Right renal cortex interstitium (tissue), 3 donors: ENCODE measurements at places on chromosomes 16 and 17. TPM values are rescaled to one million over a fixed set of nuclear protein-coding genes. Genes with fewer than 3 reads are reported as not detected.

The SLC4A1 gene
- 13.4 TPM for polyA plus RNA-seq

The SPATA32 gene
- 0.08 TPM for polyA plus RNA-seq

The KATNB1 gene
- 20.1 TPM for polyA plus RNA-seq

The TMEM235 gene
- polyA plus RNA-seq = not detected

The TBC1D3 gene
- polyA plus RNA-seq = 3.5 TPM

The IRX5 gene
- 6.8 TPM for polyA plus RNA-seq

The DHRS7C gene
- polyA plus RNA-seq = not detected

The FAHD1 gene
- 50.7 TPM for polyA plus RNA-seq

The PRSS22 gene
- 6.8 TPM for polyA plus RNA-seq

The CCDC144A gene
- polyA plus RNA-seq = 0.78 TPM

GRCh38 chr16:83066881-83067280, 440.1 kb downstream of the CDH13 start:
- DNase-seq = no peak

DNA sequence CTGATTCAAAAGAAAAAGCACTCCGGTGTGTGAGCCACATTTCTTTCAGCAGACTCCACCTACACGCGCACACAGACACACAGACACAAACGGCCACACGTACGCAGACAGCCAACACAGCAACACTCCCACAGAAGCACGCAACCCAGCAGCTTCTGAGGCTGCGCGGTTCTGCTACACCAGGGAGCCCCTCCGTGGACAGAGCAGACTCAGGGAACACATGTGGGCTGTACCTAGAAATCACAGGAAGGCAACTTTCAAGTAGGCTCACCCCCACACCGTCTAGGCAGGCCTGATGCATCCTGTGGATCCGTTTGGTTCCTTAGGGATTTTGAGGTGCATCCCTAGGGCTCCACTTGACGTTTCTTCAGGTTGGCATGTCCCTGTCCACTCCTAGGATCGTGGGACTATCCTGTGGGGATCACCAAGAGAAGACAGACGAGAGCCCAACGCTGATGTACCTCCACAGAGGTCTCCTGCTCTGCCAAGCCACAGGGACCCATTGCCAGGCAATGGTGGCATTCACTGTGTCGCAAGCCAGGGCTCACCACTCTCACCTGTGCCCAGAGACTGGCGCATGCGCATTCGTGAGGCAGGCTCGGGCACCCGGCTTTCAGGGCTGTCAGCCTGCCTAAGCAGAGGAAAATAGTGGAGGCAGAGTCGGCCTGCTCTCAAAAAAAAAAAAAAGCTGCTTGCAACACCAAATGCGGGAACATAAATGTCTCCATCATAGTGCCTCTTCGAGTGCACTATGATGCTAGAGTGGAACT, 2333.3 kb downstream of the TP53TG3F start:
- DNase-seq = no peak

DNA sequence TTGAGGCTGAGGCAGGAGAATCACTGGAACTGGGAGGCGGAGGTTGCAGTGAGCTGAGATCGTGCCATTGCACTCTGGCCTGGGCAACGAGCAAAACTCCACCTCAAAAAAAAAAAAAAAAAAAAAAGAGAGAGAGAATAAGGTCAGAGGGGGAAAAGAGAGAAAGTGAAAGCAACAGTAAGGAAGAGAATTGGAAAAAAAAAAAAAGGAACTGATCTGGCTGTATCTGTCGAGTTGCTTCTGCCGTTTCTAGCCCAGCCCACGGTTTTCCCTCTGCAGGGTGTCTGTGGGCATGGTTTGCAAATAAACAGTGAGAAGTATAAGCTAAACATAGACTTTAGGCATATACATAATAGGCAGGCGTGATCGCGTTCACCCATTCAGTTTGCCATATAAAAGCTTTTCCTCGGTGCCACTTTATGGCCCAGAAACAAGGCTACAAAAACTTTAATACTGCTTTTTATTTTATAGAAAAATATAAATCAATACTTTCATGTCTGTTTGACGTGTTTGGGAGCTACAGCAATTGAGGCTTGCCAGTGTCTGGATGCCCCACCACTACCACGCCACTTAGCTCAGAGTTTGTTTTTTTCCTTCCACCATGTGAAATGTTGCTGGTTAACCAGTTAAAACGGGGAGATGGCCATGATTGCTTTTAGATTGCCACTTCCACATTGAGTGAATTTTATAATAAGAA, 436.7 kb downstream of the MAF start:
- no peak for DNase-seq

DNA sequence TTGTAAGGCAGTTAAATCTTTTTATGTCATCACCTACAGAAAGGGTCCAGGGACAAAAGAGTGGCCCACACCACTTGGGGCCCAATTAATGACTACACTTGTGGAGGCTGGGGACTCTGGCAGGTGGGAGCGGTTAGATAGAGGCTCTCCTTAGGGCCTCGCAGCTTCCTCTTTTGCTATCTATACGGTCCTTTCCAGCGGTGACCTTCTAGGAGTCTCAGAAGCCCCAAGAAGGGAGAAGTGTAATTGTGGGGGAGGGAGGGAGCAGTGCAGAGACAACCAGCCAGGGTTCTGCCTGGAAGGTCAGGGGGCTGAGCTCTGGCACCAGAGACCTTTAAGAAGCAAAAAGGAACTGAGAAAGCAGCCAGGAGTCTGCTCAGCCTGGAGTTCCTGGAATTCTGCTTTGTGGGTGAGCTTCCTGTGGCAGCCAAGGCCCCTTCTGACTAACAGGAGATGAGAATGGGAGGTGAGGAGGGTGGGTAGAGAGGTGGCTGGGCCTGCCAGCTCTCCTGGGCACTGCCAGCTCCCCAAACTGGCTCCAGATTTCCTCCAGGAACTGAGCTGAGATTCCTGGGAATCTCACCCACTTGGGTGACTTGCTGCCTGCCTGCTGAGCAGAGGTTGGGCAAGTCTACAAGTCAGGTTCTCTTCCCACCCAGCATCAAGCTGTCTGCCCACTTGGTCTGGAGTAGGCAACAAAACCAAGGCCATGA, 16.3 kb upstream of the MAP3K14 start:
- no peak for DNase-seq

DNA sequence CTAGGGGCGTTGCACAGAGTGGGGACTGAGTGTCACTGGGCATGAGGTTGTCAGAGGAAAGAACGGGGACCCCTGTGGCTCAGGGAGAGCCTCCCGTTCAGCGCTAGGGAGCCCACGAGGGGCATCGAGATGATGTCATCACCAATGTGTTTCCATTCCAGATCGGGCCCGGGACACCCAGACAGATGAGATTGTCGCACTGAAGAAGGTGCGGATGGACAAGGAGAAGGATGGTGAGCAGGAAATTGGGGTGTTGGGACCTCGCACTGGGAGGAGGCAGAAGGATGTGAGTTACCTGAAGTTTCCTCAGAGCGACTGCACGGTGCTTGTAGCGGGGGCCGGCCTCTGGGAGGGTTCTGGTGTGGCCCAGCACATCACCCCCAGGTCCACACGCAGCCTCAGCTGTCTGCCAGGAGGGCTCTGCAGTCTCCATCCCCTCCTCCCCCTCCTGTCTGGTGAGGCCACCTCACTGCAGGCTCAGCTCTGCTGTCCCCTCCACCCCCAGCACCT, 4.0 kb downstream of the CDK10 start:
- DNase-seq = no peak

DNA sequence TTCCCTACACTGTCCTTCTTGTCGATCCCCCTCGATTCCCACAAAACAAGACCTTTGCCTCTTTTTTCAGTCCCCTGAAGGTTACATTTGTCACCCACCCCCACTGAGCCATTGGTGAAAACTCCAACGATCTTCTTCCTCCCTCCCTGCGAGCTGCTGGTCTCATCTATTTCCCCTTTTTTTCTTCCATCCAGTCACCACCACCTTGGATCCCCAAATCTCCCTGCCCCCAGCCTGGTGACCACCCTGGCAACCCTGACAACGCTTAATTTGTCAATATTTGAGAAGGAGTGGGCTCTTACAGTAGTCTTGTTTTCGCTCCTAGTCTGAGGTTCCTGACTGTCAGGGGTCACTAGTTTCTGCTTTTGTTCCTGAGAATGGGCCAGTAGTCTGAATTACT, 62.9 kb downstream of the SMPD3 start:
- DNase-seq = no peak

- no peak for DNase-seq
Measured at GRCh38 chr17:80800481-80801391, 190.9 kb upstream of the CHMP6 start.

- no peak for DNase-seq
Measured at GRCh38 chr17:32261417-32261736, 4.3 kb upstream of the RHBDL3 start.

- DNase-seq = no peak
Measured at GRCh38 chr16:964356-965035, 6.3 kb downstream of the LMF1 start.

DNA sequence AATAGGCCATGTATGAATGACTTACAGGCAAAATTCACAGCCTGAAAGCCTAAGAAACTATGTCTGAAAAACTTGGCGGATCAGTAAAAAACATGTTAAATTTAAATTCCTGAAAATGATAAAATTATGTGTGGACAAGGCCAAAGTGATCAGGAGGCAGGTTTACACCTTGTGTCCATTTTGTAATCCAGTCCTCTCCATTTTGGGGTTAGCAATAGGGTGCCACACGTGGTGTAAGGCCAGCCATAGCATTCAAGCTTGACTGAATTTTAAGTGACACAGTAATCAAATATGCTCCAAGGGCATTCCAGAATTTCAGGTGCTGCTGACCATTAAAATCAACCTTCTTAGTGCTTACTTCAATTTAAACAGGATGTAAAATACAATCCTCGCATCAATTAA, 2.7 kb downstream of the RNF43 start:
- no peak for DNase-seq

DNA sequence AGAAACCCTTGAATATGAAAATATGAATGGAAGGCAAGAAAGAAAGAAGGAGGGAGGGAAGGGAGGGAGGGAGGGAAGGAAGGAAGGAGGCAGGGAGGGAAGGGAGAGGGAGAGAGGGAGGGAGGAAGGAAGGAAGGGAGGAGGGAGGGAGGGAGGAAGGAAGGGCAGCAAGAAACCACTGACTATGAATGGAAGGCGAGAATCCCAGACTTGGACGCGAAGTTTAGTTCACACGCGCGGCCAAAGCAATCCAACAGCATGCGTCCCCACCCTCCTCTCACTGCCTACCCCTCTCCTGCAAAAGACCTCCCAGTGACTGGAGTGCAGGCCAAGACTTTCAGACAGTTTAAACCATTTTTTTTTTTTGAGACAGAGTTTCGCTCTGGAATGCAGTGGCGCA, 7.9 kb upstream of the SMARCD2 start:
- DNase-seq = no peak

DNA sequence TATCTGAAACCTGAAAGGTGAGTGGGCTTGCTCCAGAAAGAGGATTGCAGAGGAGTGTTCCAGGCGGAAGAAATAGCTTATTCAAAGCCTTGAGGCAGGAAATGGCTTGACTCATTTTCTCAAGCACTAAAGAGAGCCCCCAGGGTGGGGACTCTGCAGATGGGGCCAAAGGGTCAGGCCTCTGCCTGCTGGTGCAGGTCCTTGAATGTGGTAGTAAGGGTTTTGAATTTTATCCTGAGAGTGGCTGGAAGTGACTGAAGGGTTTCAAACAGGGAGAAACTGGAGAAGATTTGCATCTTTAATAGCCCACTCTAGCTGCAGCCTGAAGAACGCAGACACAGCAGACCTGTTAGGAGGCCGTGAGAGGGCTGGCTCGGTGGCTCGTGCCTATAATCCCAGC, 144.4 kb downstream of the CCT6B start:
- no peak for DNase-seq

DNA sequence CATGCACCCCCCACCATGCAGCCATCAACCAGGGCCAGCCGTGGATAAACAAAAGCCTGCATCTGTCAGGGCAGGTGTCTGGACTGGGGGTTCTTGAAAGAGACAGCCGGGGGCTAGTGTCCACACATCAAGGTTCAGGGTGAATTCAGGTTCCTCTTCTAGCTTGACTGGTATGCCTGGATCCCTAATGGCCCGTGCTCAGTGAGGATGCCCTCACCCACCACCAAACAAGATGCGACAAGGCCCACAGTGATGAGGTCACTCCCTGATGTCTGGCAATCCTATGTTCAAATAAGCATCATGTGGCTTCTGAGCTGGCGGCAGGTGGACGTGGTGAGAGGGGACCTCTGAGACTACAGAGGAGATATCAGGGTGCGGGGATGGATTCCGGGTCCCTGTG, 64.6 kb downstream of the GOSR1 start:
- DNase-seq = no peak

GRCh38 chr16:29307598-29308507, 98.7 kb downstream of the NPIPB11 start:
- no peak for DNase-seq

GRCh38 chr16:78684655-78685375, 585.4 kb downstream of the WWOX start:
- DNase-seq = no peak
